ENCODE measurements at places on chromosomes 16 and 17.

DNA sequence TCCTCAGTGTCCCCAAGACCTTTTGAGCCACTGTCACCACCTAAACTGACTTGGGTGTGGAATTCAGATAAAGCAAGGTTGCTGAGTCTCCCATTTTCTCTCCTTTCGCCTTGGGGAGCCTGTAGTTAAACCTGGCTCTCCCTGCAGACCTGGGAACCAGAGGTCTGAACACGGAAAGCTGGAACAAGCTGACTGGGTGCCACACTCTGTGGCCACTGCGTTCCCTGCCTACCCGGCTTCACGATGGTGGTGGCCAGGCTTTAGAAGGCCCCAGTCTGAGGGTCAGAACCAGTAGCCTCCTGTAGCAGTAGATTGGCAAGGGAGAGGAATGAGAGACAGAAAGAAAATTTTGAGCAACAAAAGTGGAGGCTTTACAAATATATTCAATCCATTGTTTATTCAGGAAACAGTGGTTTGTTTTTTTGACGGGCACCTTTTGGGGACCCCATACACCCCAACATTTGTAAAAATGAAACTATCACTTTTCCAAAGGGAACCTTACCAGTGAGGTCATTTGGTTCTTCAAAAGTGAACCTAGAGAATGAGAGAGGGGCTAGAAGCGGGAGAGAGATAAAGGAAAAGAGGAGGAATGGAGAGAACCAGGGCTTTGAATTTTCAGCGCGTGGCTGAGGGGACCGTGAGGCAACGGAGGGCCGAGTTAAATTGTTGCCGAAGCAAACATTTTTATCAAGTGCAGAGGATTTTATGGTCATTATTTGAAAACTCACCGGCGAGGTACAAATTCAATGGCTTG, 1.8 kb upstream of the HOXB8 start:
- no peak for DNase-seq

GRCh38 chr17:45584092-45585036, 93.8 kb upstream of the PLEKHM1 start:
- peak; percentile 54 for DNase-seq

- no peak for DNase-seq
Measured at GRCh38 chr17:15952916-15953790, 8.2 kb downstream of the ADORA2B start.

- no peak for DNase-seq
Measured at GRCh38 chr17:67008101-67008500, 36.3 kb upstream of the CACNG1 start.

GRCh38 chr16:27977966-27978365, 85.5 kb downstream of the GSG1L start:
- no peak for DNase-seq

DNA sequence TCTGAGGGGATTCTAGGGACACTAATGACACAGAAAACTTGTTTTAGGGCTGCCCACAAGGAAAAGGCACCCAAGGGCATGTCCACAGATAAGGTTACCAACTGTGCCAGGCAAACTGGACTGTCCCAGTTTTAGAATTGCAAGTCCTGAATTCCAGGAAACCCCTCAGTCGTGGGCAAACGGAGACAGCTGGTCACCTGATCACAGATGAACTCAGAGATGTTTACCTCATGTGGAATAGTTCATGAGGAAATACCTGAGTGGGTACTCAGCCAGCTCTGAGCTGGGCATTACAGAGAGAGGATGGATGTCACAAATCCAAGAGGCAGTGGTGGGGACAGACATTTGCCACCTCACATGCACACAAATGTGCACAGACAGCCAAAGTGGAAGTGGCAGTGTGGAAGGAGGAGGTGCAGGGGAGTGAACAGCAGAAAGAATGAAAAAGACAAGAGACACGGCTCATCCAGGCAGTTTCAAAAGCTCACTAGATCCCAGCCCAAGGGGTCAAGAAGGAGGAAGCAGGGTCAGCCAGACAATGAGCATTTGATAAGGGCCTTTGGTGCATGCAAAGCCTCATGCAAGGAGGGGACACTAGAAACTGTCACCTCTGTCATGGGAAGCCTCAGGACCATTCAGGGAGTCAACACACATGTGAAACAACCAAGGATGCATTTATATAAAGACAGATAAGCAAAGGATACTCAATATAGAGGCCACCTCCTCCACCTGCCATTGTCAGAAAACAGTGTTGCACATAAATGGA, 24.8 kb downstream of the TTLL6 start:
- no peak for DNase-seq

- no peak for DNase-seq
Measured at GRCh38 chr16:2432801-2433505, 3.7 kb downstream of the CCNF start.

GRCh38 chr16:30137897-30138296, 14.9 kb upstream of the MAPK3 start:
- no peak for DNase-seq

- no peak for DNase-seq
Measured at GRCh38 chr16:48041981-48042421, 113.8 kb downstream of the ABCC12 start.

- DNase-seq, result no peak
Measured at GRCh38 chr16:3756113-3756512, 38.8 kb upstream of the TRAP1 start.

DNA sequence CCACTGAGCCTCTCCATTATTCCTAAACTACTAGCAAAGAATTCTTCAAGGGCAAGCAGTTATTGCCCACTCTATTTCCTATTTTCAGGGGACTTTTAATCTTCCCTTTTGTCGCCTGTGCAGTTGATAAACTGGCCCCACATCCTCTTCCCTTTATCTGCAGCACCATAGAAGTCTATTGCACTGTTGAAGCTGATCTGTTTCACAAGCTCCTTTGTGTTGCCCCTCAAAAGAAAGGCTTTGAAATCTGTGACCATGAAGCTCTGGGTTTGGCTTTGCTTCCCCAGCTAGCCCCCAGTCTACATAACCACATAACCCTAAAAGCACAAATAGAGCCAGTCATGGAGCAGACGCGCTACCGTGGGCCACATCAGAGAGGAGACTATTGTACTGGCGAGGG, 37.1 kb downstream of the CDRT15 start:
- DNase-seq, result no peak

GRCh38 chr16:29702269-29702668, 23.3 kb downstream of the QPRT start:
- DNase-seq, result no peak

GRCh38 chr16:64182985-64183384, 938.9 kb downstream of the CDH11 start:
- no peak for DNase-seq

- no peak for DNase-seq
Measured at GRCh38 chr17:32141679-32142037, 644 bp upstream of the RHOT1 start.

DNA sequence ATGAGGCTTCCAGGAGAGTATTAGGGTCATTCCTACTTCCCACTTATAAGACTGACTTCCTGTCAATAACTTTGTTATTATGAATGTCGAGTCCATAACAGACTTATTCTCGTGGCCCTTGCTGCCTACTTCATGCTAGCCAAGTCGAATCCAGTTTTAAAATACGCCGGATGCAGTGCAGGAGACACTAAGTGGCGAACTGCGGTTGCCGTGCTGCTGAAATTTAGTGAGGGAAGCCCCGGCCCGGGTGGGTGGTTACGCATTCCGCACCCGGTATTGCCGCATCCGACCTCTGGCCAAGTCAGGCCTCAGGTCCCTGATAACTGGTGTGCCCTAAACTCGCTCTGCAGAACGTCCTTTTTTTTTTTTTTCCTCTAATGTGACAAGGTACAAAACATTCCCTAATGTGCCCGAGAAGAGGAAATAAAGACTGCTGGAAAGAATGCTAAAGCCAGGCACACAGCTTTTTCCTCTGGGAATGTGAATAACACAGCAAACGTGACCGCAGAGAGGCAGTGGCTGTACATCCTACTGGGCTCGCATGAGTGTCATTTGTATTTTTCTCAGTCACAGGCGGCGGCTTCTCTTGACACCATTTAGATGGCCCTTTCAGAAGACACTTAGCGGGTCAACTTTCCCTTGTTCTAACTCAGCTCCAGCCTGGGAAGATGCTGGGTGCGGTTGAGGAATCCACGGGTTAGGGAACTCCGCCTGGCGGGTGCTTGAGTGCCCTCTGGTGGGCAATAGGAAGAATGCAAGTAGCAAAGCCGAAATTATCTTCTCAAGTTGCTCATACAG, 7.1 kb upstream of the AKTIP start:
- peak; percentile 65 for DNase-seq

- DNase-seq, result peak; percentile 26
Measured at GRCh38 chr16:72997141-72997542, 50.8 kb downstream of the ZFHX3 start.

- DNase-seq, result no peak
Measured at GRCh38 chr16:82033683-82034300, 1.3 kb upstream of the HSD17B2 start.

- DNase-seq, result no peak
Measured at GRCh38 chr16:29029168-29029994, 44.5 kb downstream of the LAT start.

DNA sequence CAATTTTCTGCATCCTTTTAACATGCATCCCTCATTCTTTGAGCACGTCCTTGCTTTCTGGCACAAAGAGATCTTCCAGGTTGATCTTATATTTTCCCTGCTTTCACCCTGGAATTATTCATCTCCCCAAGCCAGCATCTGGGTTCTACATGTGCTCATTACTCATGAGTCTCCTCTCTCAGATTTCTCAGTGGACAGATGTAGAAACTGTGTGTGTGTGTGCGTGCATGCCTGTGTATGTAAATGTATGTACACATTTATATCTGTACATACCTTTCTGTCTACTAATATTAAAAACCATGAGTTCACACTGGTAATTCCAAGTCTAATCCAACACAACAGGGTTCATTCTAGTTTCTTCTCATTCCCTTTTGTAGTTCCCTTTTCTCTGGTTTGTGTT, 41.9 kb upstream of the NSRP1 start:
- DNase-seq, result no peak

GRCh38 chr16:14419817-14420216, 210.2 kb downstream of the PARN start:
- DNase-seq, result no peak

DNA sequence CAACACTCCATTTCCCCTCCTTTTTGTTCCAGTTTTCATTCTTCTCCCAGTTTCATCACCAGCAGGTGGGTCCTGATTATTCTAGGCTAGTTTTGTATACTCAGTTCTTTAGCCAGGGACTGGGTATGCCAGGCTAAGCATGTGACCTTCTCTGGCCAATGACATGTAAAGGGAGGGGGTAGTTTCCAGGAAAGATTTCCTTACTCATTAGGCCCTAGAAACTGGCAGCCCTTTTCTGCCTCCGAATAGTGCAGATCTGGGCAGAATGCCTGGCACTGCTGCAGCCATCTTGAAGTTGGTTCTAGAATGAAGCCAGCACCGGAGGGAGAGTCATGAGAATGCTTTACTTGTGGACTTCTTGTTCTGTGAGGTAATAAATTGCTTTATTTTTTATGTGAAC, 126.9 kb upstream of the AXIN2 start:
- no peak for DNase-seq

GRCh38 chr16:86497551-86498021, 12.7 kb upstream of the FOXF1 start:
- DNase-seq, result no peak

DNA sequence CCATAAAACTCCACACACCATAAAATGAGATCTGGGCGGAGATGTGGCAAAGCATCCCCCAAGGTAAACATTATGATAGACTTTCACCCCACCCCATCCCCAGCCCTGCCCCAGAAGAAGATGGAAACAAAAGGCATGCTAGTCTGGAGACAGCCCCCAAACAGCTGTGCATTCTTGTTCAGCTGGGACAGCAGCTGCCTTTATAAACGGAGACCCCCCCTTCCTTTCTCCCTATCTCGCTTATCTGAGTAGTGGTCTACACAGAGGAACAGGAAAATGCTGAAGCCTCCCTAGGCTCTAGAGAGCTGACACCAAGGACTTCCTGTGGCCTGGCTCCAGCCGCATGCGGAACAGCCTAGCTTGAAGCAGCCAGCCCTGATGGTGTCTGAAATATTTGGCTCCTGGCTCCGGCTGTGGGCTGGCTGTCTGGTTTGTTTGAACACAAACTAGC, 190.3 kb upstream of the ANKFN1 start:
- DNase-seq, result no peak

- no peak for DNase-seq
Measured at GRCh38 chr16:69114346-69114975, 9.0 kb downstream of the HAS3 start.
